NCI-H1436 treated with DMSO at 0.1 percent for 48 hours (cell line): ENCODE measurements at places on chromosomes 3 and 15.
A peak's percentile ranks its signal among the peaks of the same experiment; 100 is the strongest.

- peak; percentile 16 for DNase-seq
Measured at GRCh38 chr3:149717391-149718056, 34.8 kb downstream of the COMMD2 start.

- DNase-seq: no peak
Measured at GRCh38 chr15:35713733-35714132, 167.8 kb upstream of the DPH6 start.

DNA sequence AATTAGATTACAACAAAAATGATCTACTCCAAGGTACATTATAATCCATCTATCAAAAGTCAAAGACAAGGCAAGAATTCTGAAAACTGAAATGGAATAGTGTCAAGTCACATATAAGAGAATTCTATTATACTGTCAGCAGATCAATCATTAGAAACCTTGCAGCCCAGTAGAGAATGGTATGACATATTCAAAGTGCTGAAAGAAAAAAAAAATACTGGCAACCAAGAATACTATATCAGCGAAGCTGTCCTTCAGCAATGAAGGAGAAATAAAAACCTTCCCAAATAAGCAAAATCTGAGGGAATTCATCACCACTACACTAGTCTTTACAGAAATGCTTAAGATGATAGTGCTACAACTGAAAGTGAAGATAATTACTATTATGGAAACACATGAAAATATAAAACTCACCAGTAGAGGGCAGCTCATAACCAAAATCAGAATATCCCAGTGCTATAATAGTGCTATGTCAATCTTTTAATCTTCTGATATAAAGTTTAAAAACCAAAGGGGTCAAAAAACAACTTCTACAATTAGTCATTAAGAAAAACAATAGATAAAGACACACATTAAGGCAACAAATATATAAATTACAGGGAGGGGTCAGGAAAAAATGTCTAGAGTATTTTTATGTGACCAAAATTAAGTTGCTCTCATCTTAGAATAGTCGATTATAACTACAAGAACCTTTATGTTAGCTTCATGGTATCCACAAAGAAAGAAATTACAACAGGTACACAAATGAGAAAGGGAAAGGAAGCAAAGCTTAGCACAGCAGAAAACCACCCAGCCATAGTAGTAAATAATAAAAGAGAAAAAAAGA lies 190.7 kb upstream of the CNTN6 start:
- no peak for DNase-seq

GRCh38 chr3:195255571-195256501 lies 15.1 kb downstream of the XXYLT1 start:
- DNase-seq: no peak

- no peak for DNase-seq
Measured at GRCh38 chr3:8984526-8984925, 21.3 kb upstream of the RAD18 start.

DNA sequence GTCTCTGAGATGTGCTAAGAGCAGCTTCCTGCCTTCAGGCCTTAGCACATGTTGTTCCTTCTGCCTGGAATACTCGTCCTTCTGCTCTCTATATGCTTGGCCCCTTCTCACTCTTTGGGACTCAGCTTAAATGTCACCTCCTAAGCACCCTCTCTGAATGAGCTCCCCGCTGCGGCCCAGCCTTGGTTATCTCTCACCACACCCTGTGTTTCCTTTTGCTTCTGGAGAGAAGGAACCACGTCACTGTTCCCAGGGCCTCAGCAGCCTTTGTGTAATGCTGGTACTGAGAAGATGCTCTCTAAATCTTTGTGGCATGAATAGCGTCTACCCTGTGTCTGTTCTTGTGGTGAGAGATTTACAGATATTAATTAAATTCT lies 2.2 kb downstream of the FAH start:
- DNase-seq: no peak

DNA sequence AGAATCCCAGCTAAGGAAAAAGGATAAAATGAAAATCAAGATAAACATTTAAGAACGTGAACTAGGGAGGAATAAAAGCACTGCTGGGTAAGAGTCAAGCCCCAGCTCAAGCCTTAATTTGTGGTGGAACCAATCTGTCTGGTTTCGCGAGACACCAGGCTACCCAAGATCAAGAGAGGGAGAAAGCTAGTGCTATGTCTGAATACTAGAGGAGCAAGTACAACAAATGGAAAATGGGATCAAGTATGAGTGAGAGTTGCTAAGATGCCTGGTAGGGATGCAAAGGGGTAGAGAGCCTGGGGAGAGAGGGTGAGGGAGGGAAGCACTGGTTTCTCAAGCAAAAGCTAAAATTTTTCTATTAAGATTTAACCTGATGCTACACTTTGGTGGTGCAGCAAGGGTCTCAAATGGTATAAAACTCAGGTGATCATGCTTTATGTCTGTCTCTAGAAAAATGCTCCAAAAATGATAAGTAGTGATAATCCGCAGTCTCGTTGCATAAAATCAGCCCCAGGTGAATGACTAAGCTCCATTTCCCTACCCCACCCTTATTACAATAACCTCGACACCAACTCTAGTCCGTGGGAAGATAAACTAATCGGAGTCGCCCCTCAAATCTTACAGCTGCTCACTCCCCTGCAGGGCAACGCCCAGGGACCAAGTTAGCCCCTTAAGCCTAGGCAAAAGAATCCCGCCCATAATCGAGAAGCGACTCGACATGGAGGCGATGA lies 1.7 kb upstream of the SETD5 start:
- no peak for DNase-seq

DNA sequence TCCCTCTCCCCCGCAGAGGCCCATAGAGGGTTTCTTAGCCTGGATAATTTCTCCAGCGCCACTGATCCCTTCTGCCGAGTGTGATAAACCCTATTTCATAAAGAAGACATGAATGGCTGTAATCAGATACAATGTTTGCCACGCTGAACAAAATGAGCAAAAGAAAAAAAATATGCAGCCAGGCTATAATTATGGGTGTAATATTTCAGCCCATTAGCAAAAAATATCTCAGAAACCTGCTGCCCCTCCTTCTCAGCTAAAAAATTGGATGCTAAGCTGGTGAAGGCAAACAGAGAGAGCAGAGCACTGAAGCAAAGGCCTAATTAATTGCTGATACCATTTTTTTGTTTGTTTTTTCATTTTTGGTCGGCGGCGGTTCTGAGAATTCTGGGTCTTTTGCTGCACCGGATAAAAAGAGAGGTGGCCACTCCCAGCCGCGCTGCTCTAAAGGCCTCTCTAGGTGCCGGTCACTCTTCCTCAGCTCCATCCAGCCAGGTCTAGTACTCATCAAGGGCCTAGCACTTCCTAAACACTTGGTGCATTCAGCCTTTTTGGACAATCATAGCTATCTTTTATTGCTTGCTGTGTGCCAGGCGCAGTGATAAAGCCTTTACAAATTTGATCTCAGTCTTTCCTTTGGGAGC lies 128.7 kb upstream of the TLE3 start:
- DNase-seq: peak; percentile 52

DNA sequence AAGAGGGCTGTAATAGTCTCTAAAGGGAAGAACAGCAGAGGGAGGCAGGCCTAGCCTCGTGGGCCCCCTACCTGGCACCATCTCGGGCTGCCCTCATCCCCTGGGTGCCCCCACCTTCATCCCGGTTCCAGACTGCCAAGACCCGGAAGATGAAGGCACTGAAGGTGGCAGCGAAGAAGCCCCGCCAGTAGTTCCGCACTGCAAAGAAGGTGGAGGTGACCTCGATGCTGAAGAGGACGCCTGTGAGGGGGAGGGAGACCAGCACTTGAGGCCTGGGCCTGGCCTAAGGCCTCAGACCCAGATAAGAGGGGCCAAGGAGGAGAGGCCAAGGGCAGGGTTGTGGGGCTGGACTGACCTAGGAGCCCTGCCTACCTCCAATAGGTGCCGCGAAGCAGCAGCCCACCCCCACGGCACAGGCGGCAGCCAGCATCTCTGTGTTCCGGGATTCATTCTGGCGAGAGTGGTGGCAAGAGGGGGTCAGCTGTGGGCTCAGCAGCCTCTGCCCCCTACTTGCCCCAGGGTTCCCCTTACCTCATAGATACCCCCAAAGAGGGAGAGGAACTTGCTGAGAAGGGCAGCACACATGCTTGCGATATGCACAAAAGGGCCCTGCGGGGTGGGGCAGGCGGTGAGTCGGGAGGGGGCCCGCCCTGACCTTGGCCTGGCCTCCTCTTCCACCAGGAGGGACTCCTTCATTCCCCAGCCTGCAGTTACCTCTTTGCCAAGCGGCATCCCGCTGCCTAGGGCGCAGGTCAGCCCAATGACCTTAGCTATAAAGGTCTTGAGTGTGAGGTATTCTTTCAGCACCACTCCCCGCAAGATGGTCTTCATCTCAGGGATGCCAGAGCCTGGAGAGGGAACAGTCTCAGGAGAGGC lies 3.9 kb downstream of the CLCN2 start:
- no peak for DNase-seq

DNA sequence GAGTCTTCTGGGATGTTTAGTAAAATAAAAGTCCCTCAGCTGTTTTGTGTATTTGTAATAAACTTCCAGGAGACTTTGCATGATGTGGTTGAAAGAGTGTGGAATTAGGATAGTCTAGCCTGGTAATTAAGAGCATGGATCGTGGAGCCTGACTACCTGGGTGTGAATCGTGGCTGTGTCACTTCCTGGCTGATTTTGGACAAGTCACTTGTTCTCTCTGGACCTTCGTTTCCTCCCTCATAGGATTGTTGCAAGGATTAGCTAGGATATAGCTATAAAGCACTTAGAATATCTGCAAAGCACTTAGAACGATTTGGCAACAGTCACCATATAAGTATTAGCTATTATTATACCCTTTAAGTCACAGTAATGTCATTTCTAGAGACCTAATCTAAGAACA lies 40.2 kb downstream of the SLMAP start:
- no peak for DNase-seq

DNA sequence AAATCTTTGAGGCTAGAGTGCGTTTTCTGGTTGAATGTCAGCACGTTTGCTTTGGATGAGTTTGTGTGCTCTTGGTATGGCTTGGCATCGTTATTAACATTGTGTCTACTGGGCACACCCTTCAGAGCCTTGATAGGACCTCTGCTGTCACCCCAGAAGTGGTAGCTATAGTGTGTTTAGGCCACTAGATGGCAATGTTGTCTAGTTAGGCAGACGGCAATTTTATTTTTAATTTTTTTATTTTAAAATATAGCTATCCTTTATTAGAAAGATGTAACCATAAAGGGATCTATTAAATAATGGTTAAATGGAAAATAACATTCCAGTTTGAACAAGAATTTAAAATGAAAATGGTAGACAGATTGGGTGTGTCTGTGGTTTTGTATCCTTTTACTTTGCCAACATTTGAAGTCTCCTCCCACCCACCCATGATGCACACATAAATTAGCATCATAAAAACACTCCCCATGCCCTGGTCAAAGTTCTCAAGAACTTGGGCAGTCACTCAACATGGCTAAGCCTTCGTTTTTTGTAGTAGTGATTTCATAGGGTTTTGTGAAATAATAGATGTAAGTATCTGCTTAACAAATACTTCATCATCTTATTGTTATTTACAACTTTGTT lies 200.7 kb downstream of the KCNH8 start:
- DNase-seq: no peak

- DNase-seq: no peak
Measured at GRCh38 chr3:175005881-175006280, 146.7 kb downstream of the NAALADL2 start.

GRCh38 chr3:125440559-125440955 lies 65.4 kb upstream of the ZNF148 start:
- DNase-seq: no peak

DNA sequence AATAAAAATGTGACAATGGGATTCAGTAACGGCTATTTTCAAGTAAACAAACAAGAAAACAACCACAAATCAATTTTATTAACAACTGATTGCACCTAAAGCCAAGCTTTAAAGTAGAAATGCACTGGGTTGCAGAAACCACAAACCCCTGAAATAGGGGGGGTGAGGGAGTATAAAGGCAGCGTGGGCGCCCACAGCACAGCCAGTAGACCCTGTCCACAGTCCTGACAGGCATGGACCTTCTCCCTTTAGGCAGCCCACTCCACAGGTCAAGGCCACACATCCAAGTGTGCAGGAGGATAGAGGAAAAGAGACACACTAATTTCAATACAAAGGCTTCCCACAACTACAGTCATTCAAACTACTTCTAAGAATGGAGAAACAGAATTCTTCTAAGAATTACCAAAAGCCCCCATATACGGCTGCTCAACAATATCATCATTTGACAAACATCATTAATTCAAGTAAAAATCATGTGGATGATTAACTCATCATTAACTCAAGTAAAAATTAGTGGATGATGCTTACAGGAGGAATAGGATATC lies 48.7 kb downstream of the CHSY1 start:
- no peak for DNase-seq

DNA sequence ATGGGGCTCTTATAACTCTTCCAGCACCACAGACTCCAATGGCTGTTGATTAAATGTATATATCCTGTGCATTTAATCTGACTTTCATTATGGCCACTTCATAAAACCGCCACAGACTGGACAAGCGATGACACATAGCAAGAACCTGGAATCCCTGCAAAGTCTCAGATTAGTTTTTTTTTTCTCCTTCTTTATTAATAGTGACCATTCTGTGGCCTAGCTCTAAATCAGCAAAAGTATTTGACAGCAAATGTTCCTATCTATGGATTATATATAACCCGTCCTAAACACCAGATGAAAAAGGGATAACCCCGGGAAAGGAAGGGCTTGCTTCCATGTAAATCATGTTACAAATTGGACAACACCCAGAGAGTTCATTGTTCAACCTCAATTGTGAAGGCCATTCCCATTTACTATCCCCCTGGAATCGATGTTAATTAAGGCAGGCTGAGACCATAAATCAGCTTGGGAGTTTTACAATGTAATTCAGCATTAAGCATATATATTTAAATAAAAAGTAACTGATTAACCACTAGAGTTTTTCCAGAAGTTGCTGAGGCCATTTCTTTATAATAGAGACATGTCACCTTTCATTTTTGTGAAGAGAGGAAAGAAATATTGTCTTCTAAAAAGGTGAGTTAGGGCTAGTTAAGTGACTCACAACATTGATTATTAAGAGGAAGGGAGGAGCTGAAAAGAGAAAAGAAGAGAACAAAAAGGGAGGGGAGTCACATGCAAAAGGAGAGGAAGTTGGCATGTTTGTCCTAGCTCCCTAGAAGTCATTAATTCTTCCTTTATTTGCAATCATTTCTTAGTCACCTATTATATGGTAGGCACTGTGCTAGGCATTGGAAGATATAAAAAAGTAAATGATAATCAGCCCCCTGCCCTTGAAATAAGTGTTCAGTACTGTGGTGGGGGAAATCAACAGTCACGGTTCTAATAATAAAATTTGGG lies 26.2 kb downstream of the ALDH1A2 start:
- no peak for DNase-seq

- no peak for DNase-seq
Measured at GRCh38 chr3:175111036-175111435, 251.9 kb downstream of the NAALADL2 start.

DNA sequence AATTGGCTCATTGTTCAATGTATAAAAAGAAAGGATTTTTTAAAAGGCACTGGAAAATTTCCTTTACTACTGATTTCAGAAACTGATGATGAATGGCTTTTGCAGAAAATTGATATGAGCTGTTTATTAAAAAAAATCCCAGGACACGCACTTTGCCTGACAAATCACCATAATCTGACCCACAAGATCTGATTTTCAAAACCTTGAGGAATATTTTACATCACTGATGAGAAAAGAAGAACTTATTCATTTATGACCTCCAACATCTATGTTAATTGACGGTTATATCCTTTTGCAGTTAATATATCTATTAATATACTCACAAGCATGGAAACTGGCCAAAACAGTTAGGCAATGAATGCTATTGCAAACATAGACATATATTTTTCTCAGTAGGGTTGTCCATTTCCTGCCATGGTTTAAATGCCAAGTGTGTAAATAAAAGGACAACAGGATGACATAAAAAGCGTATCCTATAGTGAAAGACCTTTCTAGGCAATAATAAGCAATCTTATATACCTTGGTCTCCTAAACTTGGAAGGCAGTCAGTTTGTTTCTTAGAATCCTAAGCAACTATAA lies 109.7 kb upstream of the SLC7A14 start:
- DNase-seq: no peak
